Cerebellar nuclear complex (tissue), 1 donor: ENCODE measurements at places on chromosomes 2 and 18.

DNA sequence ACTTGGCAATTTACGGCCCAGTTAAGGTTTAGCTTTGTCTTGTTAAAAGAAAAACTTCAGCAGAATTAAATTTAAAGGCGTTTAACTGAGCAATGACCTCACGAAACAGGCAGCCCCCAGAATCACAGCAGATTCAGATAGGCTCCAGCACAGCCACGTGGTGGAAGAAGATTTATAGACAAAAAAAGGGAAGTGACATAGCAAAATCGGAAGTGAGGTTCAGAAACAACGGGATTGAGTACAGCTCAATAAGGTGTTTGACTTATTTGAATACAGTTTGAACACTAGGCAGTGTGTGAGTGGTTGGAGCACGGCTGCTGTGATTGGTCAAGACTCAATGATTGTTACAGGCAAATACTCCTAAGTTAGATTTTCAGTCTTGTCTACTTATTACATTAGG is 79.8 kb downstream of the MOGAT1 start:
- DNase-seq, result no peak

DNA sequence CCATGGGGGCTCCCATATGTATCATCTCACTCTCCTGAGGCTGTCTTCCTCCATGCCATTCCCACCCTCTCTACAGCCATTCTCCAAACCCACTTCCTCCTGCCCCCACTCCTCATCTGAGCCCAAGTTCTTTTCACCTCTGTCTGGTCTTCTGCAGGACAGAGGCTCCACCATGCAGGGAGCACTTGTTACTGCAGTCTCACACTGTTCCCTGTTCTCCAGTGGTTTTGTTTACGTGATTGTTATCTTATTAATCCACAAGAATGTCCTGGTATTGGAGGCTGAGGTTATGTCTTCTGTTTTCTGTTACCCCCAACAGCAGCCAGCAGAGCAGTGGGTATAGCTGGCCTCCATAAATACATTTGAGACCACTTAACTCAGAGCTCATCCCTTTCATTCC is 51.4 kb downstream of the PAX8 start:
- no peak for DNase-seq

DNA sequence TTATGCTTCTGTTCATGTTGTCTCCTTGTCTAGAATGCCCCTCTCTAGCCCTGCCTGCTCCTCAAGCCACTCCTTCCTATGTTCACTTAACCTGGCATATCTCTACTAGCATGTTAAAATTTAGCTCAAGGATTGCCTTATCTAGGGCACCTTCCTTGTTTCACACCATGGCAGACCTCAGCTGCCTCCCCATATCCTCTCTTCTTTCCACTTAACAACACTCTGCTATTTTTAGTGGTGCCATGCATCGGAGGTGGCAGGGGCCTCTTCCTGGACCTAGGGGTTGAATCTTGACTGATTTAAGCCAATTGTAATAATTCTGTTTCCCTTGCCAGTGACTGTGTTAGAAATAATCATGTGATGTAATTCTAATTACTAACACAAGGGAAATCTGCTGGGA is 36.9 kb upstream of the FAM98A start:
- no peak for DNase-seq

DNA sequence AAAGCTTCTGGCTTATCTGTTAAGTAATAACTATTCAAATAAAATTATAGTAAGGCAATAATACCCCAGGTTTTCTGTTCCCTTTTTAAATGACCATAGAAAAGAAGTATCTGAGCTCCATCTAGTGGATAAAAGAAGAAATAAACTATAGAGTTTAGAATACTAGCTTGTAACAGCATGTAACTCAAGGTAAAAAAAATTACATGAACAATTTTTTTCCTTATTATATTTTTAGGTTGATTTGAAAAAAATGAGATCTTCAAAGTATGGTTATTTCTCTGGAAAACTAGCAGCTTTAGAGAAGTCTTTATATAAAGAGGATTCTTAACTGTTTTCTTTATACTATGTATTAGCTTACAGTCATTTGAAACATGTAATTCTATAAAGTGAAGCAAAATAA is 58.1 kb downstream of the NCKAP1 start:
- DNase-seq, result peak; percentile 16

DNA sequence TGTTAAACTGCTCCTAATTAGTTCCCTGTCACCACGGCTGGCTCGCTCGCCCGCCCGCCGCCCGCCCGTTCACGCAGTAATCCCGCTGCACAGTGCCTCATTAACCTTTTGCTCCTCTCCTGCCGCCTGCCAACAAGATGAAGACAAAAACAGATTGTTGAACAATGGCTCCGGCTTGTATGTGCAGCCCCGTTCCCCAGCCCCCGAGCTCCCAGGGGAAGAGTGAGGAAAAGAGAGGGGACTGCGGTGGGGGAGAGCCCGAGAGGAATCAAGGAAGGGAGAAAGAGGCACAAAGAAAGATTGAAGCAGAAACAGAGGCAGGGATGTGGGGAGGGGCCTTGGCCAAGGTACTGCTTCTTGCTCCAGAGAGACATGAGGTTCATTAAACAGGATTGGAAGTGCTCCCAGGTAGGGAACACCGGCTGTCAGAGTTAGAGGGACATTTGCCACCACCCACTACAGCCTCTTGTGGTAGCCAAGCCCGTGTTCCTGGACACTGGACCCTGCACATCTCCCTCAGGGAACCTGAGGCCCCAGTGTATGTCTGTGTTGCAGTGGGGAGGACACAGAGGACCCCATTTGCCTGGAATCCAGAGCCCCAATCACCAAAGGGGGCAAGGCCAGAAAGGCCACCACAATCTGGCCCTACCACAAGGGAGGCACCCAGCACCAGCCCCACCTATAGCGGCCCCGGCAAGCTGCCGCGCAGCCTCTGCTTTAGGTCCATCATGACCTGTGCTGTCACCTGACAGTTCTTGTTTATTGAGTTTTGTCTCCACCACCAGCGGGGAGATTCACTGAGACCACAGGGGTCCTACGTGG is 38.1 kb downstream of the EMX1 start:
- peak; percentile 62 for DNase-seq

DNA sequence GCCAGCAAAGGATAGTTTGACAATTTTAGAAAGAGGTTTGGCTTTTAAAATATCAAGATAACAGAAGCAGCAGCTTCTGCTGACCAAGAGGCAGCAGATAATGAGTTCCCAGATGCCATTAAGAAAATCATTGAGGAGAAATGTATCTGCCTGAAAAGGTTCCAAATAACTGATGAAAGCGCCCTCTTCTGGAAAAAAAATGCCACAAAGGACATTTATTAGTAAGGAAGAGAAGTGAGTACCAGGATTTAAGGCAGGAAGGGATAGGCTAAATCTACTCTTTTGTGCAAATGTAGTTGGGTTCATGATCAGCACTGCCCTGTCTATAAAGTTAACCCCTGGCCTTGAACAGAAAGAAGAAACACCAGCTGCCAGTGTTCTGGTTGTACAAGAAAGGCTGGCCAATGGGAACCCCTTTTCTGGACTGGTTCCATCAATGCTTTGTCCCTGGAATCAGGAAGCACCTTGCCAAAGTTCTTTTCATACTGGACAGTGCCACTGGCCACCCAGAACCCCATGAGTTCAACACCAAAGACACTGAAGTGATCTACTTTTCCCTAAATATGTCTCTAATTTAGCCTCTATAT is 40.6 kb downstream of the DHX57 start:
- DNase-seq, result no peak

DNA sequence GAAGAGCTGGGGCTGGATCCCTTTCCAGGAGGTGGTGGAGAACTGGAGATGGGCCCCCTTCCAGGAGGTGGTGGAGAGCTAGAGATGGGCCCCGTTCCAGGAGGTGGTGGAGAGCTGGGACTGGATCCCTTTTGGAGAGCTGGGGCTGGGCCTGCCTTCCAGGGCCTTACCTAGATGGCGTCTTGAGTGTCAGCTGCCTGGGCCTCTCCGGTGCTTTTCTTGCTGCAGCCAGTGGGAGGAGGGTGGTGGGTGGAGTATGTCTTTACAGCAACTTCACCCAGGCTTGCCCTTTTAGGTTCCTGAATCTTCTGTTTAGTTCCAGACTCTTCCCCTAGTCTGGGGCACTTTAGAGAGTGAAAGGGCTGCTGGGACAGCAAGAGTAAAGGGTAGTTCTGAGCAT is 19.1 kb upstream of the TXNDC2 start:
- no peak for DNase-seq

GRCh38 chr2:168357797-168358472 is 98.1 kb upstream of the CERS6 start:
- DNase-seq, result no peak
